ENCODE measurements at places on chromosomes 5 and 9. TPM values are rescaled to one million over a fixed set of nuclear protein-coding genes. Genes with fewer than 3 reads are reported as not detected.

Gene FBXO4
- 16.8 TPM for total RNA-seq

Gene SREK1IP1
- 31.1 TPM for total RNA-seq

Gene WNK2
- 2.7 TPM for total RNA-seq

Gene CTNNAL1
- total RNA-seq = 17.8 TPM

Gene STPG3
- total RNA-seq = 0.99 TPM

Gene CACFD1
- total RNA-seq = 0.70 TPM

Gene RNF183
- total RNA-seq = 0.12 TPM

Gene FAM219A
- total RNA-seq = 16.3 TPM

Gene MYO10
- total RNA-seq = 0.28 TPM

Gene FAM221B
- total RNA-seq = not detected

Gene NTNG2
- total RNA-seq = 1.6 TPM

Gene SHOC1
- not detected for total RNA-seq

Gene GFI1B
- total RNA-seq = not detected

Gene IFNA21
- total RNA-seq = not detected

Gene ZDHHC11B
- not detected for total RNA-seq

Data from activated CD4-positive, alpha-beta T cell treated with anti-CD3 and anti-CD28 coated beads, Interleukin-2, amount 10 ng/mL, durations not matched to agents 24 days and 14 days (primary cell).